NCI-H1092 (cell line): ENCODE measurements at places on chromosomes 2 and 18.

- no peak for DNase-seq
Measured at GRCh38 chr2:129812071-129812470, 167.4 kb upstream of the RAB6C start.

- peak; percentile 22 for DNase-seq
Measured at GRCh38 chr18:36095936-36096519, 28.7 kb upstream of the RPRD1A start.

- DNase-seq: no peak
Measured at GRCh38 chr2:27009716-27010115, 23.0 kb upstream of the TMEM214 start.

DNA sequence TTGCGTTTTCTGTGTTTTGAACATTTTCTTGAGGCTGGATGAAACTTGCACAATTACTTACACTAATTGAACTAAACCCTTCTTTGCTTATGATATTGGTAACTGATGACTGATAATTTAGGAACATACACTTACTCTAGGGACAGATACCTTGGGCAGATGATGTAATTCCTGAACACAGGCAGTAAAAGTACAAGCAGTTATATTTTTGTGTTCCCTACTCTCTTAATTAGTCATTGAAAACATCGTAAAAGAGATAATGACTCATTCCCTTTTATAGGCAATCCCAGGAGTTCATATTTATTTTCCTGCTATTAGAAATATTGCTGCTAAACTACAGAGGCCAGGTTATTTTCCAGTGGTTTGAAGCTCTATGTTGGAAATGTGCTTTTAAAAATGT lies 46.4 kb downstream of the CCDC85A start:
- DNase-seq: no peak

DNA sequence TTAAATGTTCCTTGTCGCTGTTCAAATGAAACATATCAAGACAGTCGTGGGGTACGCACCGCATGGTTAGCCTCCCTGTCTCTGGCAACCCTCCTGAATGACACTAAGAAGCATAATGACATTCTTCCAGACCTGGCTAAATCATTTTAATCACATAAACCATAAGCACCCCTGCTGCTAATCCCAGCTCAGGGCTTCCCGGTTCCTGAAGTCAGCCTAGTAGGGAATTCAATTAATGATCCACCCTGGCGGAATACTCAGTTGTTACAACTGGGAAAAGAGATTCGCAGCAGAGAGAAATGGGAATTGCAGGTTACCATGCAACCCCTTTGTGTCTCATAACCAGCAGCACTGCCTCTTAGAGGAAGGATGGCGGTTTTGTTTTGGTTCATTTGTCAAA lies 200.8 kb upstream of the AGAP1 start:
- no peak for DNase-seq

GRCh38 chr2:73965053-73965452 lies 19.7 kb upstream of the TET3 start:
- DNase-seq: no peak
